Glutamatergic neuron (in vitro differentiated cells): ENCODE measurements at places on chromosomes 6 and 20.

- DNase-seq = peak; percentile 74
Observed at GRCh38 chr6:96391776-96392360, 129.7 kb upstream of the UFL1 start.

DNA sequence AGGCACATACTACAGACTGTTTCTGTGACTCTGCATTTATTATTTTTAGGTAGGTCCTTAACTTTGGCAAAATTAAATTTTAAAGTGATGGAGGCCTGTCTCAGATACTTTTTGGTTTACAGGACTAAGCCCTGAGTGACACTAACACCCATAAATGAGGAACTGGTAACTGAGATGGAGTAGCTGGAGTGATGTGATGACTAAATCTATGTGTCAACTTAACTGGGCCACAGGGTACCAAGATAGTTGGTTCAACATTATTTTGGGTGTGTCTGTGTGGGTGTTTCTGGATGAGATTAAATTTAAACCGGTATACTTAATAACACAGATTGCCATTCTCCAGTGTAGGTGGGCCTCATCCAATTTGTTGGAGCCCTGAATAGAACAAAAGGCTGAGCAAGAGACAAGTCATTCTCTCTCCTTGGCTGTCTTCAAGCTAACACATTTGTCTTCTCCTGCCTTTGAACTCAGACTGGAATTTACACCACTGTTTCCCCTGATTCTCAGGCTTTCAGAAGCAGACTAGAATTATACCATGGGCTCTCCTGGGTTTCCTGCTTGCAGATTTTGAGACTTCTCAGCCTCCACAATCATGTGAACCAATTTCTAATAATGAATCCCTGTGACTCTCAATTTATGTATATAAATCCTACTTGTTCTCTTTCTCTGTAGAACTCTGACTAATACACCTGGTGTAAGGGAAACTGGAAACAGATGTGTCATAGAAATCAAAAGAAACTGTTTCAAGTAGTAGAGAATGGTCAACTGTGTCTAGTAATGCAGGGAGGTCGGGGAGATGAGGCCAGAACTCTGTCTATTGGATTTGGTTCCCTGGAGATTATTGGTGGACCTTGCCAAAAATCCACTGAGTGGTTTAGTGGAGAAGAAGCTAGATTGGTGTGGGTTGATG lies 579.2 kb downstream of the EPM2A start:
- no peak for DNase-seq

DNA sequence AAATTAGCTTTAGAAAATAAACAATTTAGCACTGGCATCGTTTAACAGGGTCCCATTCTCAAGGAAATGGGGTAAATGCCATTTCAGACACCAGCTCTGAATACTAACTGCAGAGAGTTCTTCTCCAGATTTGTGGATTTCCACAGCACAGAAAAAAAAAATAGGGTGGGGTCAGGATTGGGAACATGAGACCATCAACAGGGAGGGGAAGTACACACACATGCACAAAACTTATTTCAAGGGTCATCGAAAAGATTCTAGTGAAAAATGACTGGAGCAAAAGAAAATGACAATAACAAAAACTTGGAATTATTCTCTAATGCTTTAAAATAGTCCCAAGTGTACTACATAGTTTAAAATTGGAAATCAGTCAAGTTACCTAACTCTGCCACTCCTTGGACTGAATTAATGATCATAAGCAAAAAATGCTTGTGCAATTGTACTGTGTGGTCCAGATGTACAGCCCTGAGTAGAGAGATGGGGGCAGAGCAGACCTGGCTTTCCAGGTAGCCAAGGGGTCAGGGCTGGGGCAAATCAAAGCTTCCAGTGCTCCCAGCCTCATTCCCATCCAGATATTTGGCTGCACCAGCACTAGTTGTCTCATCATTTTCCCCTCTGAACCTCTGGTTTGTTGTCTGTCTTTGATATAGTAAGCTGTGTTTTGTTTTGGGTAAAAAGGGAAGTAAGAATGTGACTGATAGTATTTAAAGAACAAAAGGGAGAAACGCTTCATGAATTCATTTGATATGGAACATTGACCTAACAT lies 152.4 kb downstream of the SOBP start:
- no peak for DNase-seq

DNA sequence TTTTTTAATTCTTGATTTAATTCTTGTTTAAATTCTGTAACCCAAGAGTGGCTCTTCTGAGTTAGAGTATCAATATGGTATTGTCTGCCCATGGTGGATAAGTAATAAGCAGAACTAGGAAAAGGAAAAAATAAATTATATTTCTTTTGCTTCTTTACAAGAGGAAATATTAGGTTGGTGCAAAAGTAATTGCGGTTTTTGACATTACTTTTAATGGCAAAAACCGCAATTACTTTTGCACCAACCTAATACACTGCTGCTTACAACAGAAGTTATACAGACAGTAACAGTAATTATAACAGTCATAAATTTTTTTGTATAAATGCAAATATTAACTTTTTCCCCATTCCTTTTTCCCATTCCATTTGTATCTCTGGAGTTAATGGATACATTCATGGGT lies 65.6 kb downstream of the HS3ST5 start:
- no peak for DNase-seq

GRCh38 chr6:75788894-75789293 lies 39.9 kb downstream of the MYO6 start:
- no peak for DNase-seq
